ENCODE measurements at places on chromosomes 12 and 14. TPM values are rescaled to one million over a fixed set of nuclear protein-coding genes. Genes with fewer than 3 reads are reported as not detected.

Gene NRXN3
- total RNA-seq = not detected

Gene ANKRD52
- 34.1 TPM for total RNA-seq

Gene TAS2R19
- 3.8 TPM for total RNA-seq

GRCh38 chr14:63055631-63056030 lies 10.4 kb upstream of the KCNH5 start:
- no peaks in the 10 kb centered on the region for H3K27me3 ChIP-seq
- no peak for DNase-seq
- no peak overlapping the region for H3K27ac ChIP-seq
- no peaks in the 10 kb centered on the region for H3K4me1 ChIP-seq
- no peak overlapping the region for H3K4me3 ChIP-seq

DNA sequence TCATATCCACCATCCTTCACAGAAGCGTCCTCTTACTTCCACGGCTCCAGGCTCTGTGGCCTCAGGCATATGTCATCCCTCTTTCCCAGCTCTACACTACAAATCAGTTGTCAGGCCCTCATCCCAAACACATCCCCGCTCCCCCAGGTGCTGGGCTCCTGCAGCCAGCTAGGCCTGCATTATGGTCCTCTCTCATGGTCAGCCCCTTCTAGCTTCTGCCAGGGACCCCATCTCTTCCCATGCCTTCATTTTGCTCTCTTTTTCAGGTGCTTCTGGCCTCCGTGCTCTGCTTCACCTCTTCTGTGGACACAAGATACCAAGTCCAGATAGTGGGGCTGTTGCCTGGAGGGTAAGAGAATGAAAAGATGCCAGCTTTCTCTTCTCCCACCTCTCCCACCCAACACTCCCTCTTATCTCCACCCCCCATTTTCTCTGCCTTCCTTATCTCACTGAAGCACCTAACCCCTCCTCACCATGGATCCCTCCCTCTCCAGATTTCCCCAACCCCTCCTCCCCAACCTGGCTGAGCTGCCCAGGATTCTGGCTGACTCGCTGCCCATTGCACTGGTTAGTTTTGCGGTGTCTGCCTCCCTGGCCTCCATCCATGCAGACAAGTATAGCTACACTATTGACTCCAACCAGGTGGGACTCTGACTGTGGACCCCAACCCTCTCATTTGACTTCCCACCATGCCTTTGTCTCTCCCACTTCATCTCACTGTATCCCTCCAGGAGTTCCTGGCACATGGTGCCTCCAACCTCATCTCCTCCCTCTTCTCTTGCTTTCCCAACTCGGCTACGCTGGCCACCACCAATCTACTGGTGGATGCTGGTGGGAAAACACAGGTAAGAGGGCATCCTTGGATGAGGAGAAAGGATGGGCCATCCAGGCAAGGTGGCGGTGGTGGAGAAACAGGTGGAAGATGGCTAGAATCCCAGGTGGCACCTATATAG lies 10.4 kb downstream of the B4GALNT1 start:
- no peak overlapping the region for H3K4me3 ChIP-seq
- no peak overlapping the region for H3K27ac ChIP-seq
- H3K27me3 ChIP-seq = peaks cover 83% of the 10 kb centered on the region
- H3K4me1 ChIP-seq = peaks cover 36% of the 10 kb centered on the region
- no peak for DNase-seq
- no peaks in the 10 kb centered on the region for H3K36me3 ChIP-seq

- H3K27me3 ChIP-seq = no peaks in the 10 kb centered on the region
- no peaks in the 10 kb centered on the region for H3K4me1 ChIP-seq
- DNase-seq = no peak
- no peak overlapping the region for H3K4me3 ChIP-seq
- H3K27ac ChIP-seq = no peak overlapping the region
Observed at GRCh38 chr12:53173085-53173715, 7.3 kb upstream of the ZNF740 start.
